ENCODE measurements at places on chromosomes 5 and 9.

DNA sequence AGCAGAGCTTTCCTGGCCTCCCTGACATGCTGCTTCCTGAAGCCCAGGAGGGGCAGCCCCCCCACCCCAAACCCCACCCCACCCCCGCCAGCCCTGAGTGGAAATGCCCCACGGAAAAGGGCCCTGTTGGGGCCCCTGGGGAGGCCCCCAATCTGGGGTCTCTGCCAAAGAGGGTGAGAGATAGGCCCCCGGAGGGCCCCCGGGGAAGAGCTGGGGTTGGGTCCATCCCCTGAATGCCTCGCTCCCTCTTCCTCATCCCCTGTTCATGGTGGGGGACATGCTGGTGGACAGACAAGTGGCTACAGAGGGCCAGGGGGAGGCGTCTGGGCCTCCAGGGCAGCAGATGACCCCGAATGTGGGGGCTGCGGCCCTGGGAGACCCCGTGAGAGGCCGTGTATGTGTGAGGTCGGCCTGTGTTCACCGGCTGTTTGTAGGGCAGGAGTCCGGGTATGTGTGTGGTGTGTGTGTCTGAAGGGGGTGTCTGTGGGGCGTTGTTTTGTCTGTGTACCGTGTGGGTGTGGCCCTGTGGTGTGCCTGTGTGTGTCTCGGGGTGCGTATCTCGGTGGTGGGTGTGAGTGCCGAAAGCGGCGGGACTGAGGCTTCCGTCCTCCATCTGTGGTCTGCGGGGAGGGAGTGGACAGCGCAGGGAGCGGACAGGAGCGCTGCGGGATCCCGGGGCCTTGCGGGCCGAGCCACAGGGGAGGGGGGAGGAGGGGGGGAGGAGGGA lies 11.3 kb downstream of the C9orf50 start:
- peak; percentile 59 for DNase-seq

DNA sequence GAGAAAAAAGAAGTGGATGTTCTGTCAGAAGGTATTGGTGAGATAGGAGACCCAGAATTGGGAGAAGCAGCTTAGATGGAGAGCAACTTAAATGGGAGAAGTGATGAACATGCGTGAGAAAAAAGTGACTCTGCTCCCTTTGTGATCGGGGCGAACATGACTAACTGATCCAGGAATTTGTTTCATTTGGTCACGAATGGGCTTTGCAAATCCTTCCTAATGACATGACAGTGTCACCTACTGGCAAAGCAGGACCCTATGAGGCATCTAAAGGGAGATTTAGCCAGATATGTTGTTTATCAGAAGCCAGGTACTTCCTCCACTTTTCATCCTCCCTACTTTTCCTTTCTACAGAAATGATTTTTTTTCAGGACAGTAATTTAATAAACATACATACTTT lies 787.4 kb upstream of the RGMB start:
- no peak for DNase-seq

GRCh38 chr5:89471115-89471514 lies 588.1 kb upstream of the MEF2C start:
- no peak for DNase-seq

GRCh38 chr5:44794371-44794770 lies 14.4 kb upstream of the MRPS30 start:
- no peak for DNase-seq

DNA sequence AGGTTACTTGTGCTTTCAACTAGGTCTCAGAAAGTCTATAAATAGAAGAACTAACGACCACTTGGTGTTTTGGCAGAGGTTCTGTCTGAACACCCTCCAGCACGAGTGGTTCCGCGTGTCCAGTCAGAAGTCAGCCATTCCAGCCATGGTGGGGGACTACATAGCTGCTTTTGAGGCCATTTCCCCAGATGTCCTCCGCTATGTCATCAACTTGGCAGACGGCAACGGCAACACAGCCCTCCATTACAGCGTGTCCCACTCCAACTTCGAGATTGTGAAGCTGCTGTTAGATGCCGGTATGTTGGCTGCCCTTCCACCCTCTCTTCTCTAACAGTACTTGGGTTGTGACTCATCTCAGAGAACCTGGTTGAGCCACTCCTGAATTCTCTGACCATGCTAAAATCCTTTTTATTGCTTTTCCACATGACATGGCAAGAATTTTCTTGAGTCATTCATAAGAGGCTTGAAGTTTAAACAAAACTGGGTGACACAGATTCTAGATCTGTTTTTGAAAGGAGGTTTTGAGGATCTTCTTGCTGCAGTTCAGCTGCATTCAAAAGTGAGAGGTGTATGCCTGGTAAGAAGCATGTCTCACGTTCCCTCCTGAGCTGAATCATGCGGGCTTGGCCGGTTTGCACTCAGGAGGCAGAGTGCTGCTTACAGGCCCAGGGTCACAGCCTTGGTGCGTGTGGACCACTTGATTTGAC lies 103.1 kb upstream of the DMRT1 start:
- peak; percentile 44 for DNase-seq

DNA sequence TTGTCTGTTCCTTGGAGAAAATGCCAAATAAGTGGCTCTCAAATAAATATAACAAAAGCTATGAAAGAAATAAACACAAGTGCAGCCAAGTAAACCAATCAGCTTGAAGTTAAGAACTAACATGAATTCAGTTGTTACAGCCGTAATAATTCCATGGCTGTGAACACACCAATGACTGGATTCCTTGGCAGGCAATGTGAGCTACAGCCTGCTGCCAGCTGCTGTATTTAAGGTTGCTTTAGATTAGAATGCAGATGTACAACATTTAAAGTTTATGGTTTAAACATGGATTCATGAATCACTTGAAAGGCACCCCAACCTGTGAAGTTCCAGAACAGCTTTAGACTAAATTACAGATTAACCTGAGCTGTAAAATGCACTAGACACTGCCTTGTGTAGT lies 626.4 kb upstream of the SEMA6A start:
- no peak for DNase-seq

- DNase-seq = peak; percentile 61
Observed at GRCh38 chr5:173328844-173329490, 753 bp upstream of the STC2 start.

GRCh38 chr9:92425474-92425873 lies 1.2 kb upstream of the OMD start:
- no peak for DNase-seq

- DNase-seq = peak; percentile 99
Observed at GRCh38 chr9:122350577-122351355, 20.1 kb upstream of the PTGS1 start.

GRCh38 chr5:135061001-135061400 lies 27.0 kb upstream of the PITX1 start:
- DNase-seq = no peak

GRCh38 chr9:74458832-74459231 lies 38.3 kb upstream of the RORB start:
- DNase-seq = no peak

GRCh38 chr5:153534102-153534501 lies 43.6 kb downstream of the GRIA1 start:
- no peak for DNase-seq

GRCh38 chr5:87141544-87141943 lies 126.1 kb upstream of the RASA1 start:
- DNase-seq = no peak

DNA sequence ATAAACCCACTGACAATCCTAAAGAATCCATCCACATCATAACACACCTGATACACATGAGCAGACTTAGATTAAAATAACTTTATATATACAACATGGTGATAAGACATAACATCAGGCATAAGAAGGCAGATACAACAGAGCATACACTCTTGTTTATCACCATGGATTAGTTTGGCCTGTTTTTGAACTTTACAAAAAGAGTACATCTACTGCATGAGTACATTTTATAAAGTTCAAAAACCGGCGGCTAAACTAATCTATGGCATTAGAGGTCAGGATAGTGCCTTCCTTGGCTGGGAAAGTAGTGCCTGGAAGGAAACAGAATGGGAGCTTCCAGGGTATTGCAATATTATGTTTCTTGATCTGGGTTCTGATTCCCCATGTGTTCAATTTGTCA lies 15.1 kb downstream of the RICTOR start:
- DNase-seq = no peak

DNA sequence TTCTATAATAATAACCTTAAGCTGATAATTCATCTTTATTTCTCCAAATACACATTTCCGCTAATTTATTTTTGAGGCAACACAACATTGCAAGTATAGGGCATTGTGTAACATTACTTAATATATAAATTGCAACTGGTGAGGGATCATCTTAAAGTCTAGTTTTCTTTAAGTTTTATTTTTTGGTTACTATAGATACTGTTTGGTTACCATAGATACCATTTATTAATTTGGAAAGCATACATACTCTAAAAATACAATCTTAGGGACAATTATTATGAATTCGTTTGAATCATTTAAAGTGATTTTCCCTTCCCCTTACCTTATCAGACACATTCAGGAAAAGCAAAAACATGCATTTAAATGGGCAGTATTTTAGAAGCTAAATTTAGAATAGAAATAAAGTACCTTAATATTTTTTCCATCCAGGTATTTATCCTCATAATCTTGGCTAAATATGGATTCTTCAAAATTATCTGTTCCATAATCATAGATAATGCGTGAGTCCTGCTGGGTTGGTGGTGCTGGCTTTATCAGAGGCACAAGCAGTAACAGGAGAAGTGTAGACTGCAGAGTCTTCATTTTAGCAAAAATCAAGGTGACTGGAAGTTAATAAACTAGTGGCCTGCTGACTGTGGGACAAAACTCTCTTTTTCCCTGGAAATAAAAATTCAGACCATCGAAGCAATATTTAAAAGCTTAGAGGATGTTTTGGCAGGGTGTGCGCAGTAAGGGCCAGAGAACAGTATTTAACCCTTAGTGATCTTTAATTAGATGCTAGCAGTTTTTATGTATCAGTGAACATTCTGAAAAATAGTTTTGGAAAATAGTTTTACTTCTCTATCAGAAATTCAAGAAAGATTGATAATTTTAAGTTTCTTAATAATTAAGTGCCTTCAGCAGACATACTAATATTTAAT lies 1.3 kb downstream of the OGN start:
- no peak for DNase-seq

- no peak for DNase-seq
Observed at GRCh38 chr9:136921307-136921706, 23.2 kb downstream of the FBXW5 start.

DNA sequence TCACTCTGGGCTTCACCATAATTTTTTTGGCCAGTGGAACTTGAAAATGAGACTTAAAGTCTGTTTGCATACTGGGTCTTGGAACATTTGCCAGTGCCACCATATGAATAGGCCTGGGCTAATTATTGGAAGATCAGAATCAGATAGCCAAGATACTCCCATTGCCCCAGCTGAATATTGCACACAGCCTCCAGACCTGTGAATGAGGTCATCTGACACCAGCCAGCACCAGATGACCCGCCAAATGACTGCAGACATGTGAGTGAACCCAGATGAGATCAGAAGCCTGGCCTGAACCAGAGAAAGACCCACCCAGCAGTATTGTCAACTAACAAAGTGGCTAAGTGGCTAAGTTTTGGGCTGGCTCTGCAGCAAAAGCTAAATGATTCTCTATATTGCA lies 220.5 kb upstream of the MPDZ start:
- no peak for DNase-seq

Data from H54 (cell line).